ENCODE measurements at places on chromosomes 1 and 21.

- DNase-seq = no peak
Observed at GRCh38 chr1:232611834-232612233, 18.1 kb downstream of the SIPA1L2 start.

DNA sequence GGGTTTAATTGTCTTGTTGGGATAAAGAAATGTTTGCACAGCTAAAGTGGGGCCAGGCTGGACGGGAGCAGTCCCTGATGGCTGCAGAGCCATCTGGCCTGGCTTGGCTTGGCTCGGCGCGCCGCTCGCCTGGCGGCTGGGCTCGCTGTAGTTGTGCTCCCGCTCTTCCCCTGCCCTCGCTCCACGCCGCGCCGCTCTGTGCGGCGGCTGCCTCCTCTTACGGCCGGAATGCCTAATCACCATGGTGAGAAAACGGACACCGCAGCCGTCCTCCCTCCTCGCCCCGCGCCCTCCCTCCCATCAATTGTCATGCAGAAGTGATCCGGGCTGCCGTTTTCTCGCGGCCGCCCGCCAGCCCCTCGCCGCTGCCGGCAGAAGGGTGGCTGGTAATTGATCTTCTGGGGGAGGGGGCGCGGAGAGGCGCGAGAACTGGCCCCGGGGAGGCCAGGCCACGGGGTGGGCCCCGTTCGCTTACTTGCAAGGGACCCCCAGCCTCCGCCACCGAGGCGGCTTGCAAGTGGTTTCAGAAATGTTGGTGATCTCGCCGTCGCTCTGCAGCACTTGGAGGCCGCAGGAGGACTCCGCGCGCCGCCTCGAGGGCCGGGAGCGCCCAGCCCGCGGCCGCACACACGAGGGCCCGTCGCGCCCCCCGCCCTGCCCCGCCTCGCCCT lies 12.4 kb downstream of the RNF220 start:
- DNase-seq = no peak

DNA sequence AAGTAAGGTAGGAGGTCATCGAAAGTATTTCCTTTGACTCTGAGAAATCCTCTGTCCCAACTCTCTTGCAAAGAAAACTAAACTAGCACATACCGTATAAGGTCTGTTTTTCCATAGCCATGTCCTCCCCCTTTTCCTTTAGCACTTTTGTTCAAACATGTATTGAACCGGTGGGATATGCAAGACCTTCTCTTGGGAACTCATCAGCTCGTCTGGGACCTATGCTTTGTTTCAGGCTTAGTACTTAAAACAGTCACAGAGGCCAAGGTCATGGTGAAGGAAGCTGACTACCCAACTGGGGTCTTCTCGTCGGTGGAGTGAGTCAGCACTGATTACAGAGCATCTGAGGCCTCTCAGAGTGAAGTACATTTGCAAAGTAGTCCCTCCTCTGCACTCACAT lies 185.0 kb downstream of the ZBTB18 start:
- DNase-seq = no peak

DNA sequence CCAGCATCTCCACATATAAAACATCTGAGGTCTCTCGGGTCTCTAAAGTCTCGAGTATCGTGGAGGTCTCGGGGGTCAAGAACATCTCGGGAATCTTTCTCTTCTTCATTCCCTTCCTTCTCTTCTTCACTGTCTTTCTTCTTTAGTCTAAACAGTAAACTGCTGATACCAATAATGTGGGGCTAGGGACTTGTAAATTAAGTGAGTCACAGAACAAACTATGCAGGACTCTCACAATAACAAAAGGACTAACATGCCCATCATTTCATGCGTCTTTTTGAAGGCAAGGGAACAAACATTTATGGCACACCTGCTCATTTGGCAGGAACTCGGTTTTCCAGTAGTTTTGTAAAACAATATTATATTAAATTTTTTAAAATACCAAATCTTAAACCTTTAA lies 32.4 kb downstream of the PRPF38A start:
- DNase-seq = no peak

GRCh38 chr1:215833941-215834729 lies 267.0 kb downstream of the KCTD3 start:
- DNase-seq = no peak

- DNase-seq = no peak
Observed at GRCh38 chr1:245999697-246000637, 507.1 kb downstream of the SMYD3 start.

DNA sequence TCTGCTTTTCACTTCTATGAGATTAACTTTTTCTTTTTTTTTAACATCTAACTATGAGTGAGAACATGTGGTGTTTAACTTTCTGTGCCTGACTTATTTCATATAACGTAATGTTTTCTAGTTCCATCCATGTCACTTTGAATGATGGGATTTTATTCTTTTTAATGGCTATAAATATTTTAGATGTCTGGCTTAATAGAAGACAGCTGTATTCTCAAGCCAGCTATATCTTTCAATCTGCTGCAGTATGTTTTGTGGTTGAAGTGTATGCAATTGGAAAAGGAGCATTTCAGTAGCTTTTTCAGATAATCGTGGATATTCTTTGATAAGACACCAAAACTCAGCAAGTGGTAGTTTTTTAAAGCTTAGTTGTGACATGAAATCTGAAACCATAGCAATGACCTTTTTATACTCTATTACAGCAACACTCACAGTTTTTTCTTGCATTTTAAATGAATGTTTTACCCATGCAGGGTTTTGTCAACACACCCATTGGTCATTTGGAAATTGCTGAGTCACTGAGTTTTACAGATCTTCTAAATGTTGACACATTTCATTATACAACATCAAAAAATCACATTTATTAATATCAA lies 5.7 kb upstream of the SVBP start:
- DNase-seq = no peak

GRCh38 chr1:165070675-165071074 lies 285.8 kb downstream of the LMX1A start:
- DNase-seq = no peak

DNA sequence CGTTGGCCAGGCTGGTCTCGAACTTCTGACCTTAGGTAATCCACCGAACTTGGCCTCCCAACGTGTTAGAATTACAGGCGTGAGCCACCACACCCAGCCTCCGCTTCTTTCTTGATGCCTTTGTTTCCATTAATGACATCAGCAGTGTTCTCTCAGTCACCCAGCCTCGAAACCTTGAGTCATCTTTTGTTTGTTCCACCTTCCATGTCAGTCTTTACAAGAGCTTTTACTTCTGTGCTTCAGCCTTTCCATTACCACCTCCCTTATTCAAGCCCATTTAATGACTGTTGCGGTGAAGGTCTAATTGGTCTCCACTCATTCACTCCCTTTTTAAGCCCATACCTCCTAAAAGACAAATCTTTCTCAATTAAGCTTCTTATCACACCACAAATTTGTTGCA lies 146.6 kb upstream of the ADGRL2 start:
- DNase-seq = no peak

DNA sequence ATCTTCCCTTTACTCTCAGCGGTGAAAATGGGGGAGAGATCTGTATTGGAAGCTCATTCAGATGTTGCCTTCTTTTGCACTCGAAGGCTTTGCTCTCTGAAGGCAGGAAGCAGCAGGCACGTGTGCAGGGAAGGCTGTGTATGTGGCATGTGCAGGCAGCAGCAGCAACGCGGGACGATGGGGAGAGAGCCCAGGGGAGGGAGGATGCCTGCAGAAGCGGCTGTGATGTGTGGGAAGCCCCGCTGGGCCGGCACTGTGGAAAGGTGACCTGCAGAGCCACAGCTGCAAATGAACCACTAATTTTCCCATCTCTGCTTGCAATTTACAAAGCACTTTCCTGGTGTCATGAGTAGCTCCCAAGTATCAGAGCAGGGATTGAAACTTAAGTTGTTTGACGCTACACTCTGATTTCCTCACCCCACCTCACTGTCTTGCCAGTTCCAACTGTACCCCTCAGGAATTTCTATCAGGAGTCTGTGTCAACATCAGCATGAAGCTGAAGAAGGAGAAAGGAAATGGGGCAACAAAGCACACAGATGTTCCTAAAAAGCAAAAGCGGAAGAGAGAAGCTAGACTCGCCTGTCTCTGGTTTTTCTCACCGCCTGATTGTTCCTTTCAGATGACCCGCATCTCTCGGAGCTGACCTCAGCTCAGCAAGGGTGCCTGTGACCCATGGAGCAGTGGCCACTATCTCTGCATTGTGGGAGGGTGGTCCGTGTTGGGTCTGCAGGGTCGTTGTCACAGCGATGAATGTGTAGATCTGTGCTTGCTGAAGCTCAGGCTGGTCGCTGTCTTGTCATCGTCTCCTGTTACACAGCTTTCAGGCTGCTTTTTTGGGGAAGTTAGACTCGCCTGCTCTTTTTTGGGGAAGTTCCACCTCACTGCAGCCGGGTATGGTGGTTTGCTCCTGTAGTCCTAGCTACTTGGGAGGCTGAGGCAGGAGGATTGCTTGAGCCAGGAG lies 156.1 kb downstream of the KIF26B start:
- peak; percentile 3 for DNase-seq

DNA sequence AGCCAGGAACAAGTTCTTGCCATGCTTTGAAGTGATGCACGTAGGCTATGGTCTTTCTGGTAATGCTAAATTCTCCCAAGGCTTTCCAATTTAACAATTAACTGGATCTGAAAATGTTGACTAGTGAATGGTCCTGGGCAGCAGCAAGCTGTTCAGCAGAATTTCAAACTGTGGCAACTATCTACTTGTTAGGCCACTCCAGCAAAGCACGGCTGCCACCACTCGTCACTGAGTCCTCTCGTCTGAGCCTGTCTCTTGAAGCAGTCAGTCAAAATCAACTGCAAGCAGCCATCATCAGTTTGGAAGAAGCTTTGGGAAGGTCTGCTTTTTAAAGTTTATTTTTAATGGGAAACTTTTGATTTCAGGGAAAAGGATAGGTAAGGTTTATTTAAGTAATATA lies 6.1 kb downstream of the FLVCR1 start:
- no peak for DNase-seq

DNA sequence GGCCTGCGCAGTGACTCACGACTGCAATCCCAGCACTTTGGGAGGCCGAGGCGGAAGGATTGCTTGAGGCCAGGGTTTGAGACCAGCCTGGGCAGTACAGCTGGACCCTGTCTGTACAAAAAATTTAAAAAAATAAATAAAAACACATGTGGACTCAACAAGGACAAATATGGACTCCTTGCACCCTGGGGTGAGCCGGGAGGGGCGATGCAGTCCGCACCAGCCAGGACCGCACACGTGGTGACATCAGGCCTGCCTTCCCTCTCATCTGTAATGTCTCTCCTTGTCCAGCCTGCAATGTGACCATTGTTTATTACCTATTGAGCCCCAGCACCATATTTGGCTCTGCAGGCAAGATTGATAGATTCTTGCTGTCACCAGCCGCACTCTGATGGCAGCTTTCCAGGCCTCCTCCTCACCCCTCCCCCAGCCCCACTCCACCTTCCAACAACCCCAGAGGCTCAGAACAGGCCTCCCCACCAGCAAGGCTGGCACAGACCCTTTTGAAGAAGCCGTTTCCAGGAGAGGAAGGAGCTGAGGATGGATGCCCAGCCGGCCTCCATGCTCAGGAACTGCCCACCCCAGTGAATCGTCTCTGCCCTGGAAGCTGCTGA lies 55.2 kb downstream of the IRF2BP2 start:
- no peak for DNase-seq

- no peak for DNase-seq
Observed at GRCh38 chr1:13916530-13916929, 216.5 kb downstream of the PRDM2 start.

- no peak for DNase-seq
Observed at GRCh38 chr1:221704306-221704705, 37.6 kb downstream of the DUSP10 start.

DNA sequence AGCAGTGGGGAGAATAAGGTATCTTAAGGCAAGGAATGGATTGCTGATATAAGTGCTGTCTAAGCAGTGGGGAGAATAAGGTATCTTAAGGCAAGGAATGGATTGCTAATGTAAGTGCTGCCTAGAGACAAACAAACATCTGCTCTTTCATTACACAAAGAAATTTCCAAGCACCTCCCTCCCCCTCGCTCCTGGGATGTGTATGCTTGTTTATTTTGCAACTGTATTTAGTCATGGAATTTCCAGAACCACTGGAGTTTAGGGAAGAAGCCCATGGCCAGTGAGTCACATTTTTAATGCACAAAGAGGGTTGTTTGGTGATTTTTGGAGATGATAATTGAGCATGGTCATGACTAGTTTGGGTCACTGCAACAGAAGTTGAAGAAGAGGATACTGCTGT lies 21.5 kb downstream of the PDPN start:
- DNase-seq = no peak

- DNase-seq = peak; percentile 19
Observed at GRCh38 chr1:77313491-77313890, 31.7 kb downstream of the AK5 start.

GRCh38 chr1:59484096-59484495 lies 187.2 kb downstream of the FGGY start:
- no peak for DNase-seq

DNA sequence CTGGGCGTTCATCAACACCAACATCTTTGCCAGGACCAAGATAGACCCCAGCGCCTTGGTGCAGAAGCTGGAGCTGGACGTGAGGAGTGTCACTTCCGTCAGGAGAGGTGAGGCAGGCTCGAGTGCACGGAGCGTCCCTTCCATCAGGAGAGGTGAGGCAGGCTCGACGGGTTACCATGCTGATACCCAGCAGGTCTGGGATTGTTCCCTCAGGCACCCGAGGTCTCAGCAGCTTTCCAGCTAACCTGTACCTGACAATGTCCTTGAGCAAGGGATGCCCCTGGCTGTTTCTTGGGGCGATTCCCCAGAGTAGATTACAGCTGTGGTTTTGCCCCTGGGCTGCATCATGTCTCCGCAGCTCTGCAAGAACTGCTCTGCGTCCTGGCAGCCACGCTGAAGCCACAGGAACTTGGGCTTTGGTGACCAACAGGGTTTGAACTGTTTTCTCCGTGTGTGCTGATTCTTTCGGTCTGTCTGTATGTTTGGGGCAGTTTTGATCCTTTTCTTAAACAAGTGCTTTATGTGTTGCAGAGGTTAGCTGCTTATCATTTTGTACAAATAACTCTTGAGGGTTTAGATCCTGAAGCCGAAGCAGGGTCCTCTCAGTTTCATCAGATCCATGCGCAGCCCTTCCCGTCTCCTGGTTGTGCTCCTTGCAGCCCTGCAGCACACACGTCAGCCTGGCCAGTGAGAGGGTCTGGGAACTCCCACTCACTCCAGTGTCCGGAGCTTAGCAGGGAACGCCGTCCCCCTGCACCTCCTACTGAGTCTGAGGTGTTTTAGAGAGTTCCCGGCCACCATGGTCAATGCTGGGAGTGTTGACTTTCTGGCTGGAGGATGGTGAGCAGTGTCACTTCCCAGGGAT lies 4.1 kb downstream of the SLX9 start:
- DNase-seq = no peak

DNA sequence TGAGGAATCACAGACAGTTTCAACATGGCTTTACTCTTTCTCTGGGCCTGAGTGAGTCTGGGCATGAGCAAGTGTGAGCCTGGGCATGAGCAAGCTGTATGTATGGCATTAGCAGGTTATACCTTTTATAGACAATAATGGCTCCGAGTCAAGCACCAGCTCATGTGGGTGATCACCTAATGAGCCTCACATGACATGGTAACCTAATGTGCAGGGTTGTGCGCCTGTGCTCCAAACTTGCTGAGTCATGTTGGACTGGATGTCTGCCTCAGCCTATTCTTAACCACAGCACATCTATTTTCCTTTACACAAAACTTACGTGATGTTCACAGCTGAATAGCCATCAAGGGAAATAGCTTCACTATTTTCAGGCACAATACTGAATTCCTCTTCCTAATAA lies 236.2 kb upstream of the NRIP1 start:
- DNase-seq = no peak

- DNase-seq = no peak
Observed at GRCh38 chr1:230350208-230350921, 75.8 kb downstream of the PGBD5 start.

All from stimulated activated CD4-positive, alpha-beta T cell treated with anti-CD3 and anti-CD28 coated beads, TNF-alpha, amount 100 ng/mL, for 24 hours (primary cell).